Activated CD4-positive, alpha-beta T cell treated with anti-CD3 and anti-CD28 coated beads, Interleukin-2, amount 50 U/mL, for 4 hours (primary cell): ENCODE measurements at places on chromosomes 16 and 17.

GRCh38 chr16:7405166-7405565 lies 72.5 kb downstream of the RBFOX1 start:
- DNase-seq = no peak

GRCh38 chr17:20123209-20123608 lies 114.0 kb downstream of the SPECC1 start:
- no peak for DNase-seq

DNA sequence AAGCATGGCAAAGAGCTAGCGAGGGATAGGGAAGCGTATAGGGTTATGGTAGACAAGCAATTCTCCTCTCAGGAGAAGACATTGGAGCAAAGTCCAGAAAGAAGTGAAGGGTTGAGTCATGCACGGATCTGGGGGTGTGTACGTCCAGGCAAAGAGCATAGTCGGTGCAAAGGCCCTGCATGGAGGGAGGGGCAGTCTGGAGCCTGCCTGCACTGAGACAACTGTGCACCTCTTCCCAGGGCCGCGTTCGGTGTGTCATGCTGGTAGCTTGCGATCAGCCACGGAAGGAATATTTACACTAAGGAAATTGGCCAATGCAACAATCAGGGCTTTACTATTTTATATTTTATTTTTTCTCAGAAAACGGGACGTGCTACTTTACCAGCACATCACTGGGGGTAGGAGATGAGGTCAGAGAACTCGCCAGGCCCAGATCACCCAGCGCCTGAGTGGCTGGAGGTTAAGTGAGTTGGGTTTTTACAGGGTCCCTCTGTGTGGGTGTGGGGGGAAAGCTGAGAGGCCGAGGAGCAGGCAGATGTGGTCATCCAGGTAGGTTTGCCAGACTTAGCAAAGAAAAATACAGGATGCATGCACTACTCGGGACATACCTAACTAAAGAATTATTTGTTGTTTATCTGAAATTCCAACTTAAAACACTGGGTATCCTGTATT lies 6.7 kb upstream of the B9D1 start:
- no peak for DNase-seq

- DNase-seq = no peak
Measured at GRCh38 chr16:74738816-74739215, 35.8 kb downstream of the FA2H start.

DNA sequence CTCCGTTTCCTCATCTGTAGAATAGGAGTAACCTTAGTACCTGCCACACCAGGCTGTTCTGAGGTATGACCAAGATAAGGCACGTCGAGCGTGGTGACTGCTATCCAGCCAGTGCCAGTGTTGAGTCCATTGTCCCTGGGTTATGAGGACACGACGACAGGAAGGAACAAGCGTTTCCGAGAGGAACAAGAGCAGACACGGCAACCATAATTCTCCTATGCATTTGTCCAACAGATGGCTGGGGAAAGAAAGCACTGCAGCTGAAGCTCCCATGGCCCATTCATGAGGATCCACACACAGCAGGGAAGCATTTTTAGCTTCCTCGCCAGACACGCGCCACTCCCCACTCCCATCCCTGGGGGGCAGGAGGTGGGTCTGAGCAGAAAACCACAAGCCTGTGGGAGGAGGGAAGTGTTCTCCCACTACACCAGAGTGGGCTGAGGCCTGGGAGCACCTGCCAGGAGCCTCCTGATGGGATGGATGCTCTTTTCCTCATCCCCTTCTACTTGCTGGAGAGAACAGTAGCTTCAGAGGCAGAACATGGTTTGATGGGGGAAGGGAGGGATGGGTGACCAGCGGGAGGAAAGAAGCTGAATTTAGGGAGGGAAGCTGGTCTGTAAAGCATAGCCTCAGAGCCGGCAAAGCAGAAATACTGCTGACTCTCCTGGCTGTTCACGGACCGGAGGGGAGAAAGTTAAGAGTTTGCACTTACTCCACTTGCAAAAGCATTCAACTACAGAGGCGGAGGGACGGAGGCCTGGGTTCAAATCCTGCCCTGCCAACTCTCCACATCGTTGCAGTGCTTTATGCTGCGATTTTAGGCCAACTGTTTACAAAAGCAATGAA lies 2.7 kb downstream of the COTL1 start:
- no peak for DNase-seq

DNA sequence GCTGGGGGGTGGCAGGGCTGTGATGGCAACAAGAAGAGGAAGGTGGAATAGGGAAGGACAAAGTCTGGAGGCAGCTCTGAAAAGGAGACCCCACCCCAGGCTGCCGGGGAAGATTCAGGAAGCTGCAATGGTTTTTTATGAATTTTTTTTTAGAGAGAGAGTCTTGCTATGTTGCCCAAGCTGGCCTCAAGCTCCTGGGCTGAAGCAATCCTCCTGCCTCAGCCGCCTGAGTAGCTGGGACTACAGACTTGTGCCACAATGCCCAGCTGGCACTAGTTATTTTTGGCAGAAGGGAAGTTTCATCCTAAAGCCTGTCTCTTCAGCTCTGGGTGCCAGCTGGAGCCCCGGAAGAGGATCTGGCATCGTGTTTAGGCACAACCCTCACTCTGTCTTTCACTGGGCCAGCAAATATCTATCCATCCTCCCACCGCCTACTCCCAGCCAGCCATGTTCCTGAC lies 1.3 kb upstream of the CES3 start:
- no peak for DNase-seq

DNA sequence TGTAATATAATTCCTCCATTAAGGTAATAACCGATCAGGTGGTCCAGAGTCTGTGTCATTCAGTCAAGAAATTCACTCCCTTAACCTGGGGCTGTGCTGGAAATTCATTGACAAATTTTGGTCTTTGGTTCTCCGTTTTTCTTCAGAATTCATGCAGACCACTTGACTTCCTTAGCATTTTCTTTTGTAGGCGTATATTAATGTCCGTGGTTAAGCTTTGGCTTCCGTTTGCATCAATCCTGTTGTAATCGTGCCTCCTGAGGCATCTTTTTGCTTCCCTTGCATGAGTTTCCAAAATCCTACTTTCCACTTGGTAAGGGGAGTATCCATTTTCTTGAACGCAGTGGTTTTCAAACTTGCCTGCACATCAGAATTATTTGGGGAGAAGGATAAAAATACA lies 9.0 kb downstream of the LRRC37B start:
- DNase-seq = no peak

DNA sequence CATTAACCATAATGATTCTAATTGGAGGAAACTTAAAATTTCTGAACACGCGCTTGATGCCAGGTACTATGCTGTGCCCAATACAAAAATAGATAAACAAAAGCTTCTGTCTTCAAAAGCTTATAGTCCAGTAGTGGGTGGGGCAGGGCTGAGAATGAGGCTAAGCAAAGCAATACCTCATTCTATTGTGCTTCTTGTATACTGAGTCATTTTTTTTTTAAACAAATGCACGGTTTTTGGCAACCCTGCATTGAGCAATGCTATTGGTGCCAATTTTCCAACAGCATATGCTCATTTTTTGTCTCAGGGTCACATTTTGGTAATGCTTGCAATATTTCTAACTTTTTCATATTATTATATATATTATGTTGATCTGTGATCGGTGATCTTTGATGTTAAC lies 34.7 kb upstream of the HNF1B start:
- DNase-seq = no peak

- no peak for DNase-seq
Measured at GRCh38 chr16:56910654-56911539, 21.0 kb upstream of the HERPUD1 start.

- DNase-seq = no peak
Measured at GRCh38 chr17:41894791-41895331, 23.9 kb downstream of the ACLY start.

- DNase-seq = no peak
Measured at GRCh38 chr17:15942207-15942833, 2.6 kb upstream of the ADORA2B start.

- DNase-seq = no peak
Measured at GRCh38 chr17:44556832-44557606, at the start of gene FZD2. Gene FZD2, plus strand, starts transcription at chr17:44557484. Its CDS starts 205 bp downstream, at chr17:44557689.

DNA sequence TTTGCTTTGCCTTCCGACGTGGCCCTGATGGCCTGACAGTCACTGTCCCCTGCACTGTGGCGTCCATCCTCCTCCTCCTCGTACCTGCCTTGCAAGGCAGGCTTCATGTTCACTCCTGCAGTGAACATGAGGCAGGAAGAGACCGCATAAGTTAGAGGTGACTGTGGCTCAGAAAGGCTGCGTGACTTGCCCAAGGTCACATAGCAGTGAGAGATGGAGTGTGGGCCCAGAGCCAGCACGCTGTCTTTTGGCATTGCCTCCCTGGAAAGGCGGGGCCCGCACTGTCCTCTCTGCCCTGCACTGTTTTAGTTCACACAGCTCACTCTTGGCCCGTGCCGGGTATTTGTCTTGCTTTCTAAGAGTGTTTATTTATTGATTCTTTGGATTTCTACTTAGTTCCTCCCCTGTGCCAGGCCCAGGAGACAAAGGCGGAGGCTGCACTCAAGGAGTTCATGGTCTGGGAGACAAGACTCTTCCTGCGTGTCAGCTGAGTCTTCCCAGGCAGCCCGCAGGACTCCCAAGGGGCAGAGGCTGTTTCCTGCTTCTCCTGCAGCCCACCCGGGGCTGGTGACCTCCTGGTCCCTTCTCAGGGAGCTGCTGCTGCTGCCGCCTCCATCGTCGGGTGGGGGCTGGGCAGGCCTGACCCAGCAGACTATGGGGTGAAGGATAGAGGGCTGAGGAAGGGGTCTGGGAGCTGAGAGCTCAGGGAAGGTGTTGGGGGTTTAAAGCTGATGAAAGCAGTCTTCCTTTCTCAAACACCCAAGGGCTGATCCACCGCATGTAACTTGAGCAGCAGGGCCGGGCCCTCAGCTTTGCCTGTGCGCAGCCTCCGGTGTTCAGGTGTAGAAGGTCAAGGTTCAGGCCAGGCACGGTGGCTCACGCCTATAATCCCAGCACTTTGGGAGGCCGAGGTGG lies 12.7 kb downstream of the CYGB start:
- DNase-seq = no peak

DNA sequence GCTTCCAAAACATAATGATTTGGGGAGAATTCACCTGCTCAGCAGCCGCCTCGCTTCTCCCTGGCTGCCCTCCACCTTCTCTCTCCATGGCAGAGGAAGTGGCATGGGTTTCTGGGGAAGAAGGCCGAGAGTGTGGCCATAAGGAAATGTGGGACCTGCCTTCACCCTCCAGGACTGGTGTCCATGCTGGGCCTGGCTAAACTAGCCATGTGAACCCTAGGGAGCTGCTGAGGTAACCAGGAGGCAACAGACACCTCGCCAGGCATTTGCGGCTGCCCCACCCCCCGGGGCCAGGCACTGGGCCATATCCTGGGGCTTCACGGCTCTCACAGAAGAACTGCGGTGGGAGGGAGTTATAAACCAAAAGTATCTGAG lies 9.9 kb upstream of the CMTM4 start:
- no peak for DNase-seq

DNA sequence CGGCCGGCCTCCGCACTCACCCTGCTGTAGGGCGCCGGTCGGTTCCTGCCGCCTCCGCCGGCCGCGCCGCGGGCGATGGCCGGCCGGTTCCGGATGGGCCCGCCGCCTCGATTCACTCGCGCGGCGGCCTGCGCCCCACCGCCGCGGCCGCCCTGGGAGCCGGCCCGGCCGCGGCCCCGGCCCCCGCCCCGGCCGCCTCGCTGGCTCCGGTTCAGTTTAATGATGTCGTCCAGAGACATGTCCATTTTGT lies 158 bp downstream of the ALYREF start:
- no peak for DNase-seq

DNA sequence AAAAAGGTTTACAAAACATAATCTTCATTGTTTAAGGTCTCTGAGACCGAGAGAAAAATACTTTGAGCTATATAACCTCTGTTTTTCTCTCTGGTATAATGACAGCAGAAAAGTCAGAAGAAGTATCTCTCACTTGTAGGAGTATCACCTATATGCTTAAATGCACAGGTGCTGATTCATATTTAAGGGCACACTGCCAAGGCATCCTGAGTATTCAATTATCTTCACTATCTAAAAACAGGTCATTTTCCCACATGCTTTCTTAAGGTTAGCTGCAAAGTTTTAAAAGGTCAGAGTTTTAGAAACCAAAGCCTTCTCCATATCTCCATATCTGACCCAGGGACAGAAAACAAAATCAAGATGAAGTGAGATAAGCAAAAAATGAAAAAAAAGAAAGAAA lies 99.3 kb upstream of the C17orf78 start:
- no peak for DNase-seq

GRCh38 chr17:44374306-44375195 lies 10.9 kb upstream of the FAM171A2 start:
- no peak for DNase-seq

- DNase-seq = no peak
Measured at GRCh38 chr16:53817117-53817755, 113.3 kb downstream of the FTO start.

DNA sequence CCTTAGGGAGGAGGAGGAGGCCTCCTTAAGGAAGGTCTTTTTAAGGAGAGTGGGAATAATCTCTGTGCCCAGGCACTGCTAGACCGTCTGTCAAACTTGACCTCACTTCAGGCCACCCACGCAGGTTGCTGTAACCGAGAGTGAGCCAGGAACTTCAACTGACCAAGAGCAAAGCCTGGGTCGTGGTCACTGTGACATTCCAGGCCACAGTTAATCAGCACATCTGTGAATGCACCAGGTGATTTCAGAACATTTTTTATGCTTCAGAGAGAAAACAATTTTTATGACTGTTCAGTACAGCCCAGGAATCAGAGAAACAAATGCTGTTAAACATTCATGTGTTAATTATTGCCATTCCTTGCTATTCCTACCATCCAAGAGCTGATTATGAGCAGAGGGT lies 226.6 kb upstream of the ASIC2 start:
- no peak for DNase-seq

DNA sequence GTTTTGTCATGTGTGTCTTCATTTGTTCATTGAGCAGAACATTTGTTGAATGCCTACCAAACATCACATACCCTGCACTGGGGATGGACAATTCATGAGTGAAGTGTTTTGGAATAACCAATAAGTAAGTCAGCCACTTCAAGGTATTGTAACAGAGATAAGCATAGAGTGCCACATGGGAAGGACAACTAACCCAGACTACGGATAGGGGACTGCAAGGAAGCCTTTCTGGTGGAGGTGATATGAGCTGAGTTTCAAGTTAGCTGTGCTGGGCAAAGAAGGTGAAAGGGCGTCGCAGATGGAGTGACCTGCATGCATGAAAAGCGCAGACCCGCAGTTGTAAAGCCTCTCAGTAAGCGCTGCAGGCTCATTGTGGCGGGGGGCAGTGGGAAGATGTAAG lies 78.8 kb downstream of the TNRC6C start:
- no peak for DNase-seq

- no peak for DNase-seq
Measured at GRCh38 chr16:22278441-22279230, 18.6 kb upstream of the POLR3E start.
